Mesothelial cell of epicardium (in vitro differentiated cells): ENCODE measurements at places on chromosomes 4 and X. TPM values are rescaled to one million over a fixed set of nuclear protein-coding genes. Genes with fewer than 3 reads are reported as not detected.

The CLIC2 gene
- 0.54 to 2.1 TPM (median 0.97 TPM) in 3 replicates for total RNA-seq

The PHKA1 gene
- 12.9 to 13.6 TPM (median 13.0 TPM) in 3 replicates for total RNA-seq

The BEX5 gene
- total RNA-seq = 0.36 TPM in 1 of 3 replicates, not detected in the others

The DIPK2B gene
- not detected in 3 replicates for total RNA-seq

DNA sequence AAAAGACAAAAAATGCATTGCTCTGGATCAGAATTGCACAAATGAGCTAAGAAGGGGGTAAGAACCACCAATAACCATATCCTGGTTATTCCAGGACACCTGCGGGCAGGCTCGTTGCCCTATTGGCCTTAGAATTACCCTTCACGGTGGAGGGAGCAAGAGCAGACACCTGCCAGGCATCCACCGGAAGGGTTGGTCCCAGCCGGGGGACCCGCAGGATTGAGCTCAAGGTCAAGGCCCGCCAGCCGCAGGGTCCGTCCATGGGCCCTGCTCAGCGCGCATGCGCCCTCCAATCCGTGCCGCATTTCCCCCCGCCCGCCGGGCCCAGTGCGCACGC, 575 bp downstream of the SLC25A6 start:
- H3K27ac ChIP-seq = peak overlapping the region; percentile 83
- peak; percentile 98 for DNase-seq
- peaks cover 30% of the 10 kb centered on the region for H3K4me1 ChIP-seq
- H3K27me3 ChIP-seq = no peaks in the 10 kb centered on the region
- peaks cover 38% of the 10 kb centered on the region for H3K36me3 ChIP-seq

GRCh38 chr4:76562161-76562560, 127.1 kb downstream of the SHROOM3 start:
- H3K4me1 ChIP-seq = peaks cover 53% of the 10 kb centered on the region
- no peak for DNase-seq
- no peak overlapping the region for H3K4me3 ChIP-seq
- peak overlapping the region; percentile 85 for H3K27ac ChIP-seq
- no peaks in the 10 kb centered on the region for H3K27me3 ChIP-seq
- no peaks in the 10 kb centered on the region for H3K36me3 ChIP-seq

DNA sequence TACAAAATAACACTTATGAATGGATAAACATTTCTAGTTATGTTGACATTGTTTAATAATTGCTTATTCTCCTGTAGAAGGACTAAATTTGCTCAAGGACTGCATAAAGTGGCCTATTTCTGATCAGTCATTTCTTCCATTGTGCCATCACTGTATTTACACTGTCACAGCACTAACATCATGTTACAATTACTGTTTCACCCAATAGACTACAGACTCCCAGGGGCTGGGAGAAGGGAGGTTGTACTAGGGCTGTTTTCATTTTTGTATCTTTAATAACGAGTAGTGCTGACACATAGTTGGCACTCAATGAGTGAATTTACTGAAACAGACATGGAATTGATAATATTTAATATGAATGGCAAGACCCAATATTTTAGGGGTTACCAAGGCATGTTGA, 139.5 kb downstream of the SLC10A7 start:
- DNase-seq = no peak
- H3K27ac ChIP-seq = no peak overlapping the region
- peaks cover 8% of the 10 kb centered on the region for H3K4me1 ChIP-seq

GRCh38 chrX:122091571-122091970, 1044.2 kb downstream of the GLUD2 start:
- H3K4me1 ChIP-seq = no peaks in the 10 kb centered on the region
- no peaks in the 10 kb centered on the region for H3K27me3 ChIP-seq
- H3K4me3 ChIP-seq = no peak overlapping the region
- no peaks in the 10 kb centered on the region for H3K36me3 ChIP-seq
- H3K27ac ChIP-seq = no peak overlapping the region

- DNase-seq = no peak
- no peak overlapping the region for H3K27ac ChIP-seq
- H3K4me1 ChIP-seq = peaks cover 5% of the 10 kb centered on the region
- peaks cover 33% of the 10 kb centered on the region for H3K27me3 ChIP-seq
Observed at GRCh38 chr4:73844806-73845205, 8.3 kb upstream of the PF4V1 start.

GRCh38 chr4:88211473-88212252, 53.2 kb upstream of the ABCG2 start:
- H3K4me1 ChIP-seq = peaks cover 2% of the 10 kb centered on the region
- H3K27ac ChIP-seq = no peak overlapping the region
- DNase-seq = no peak
- no peak overlapping the region for H3K4me3 ChIP-seq
- H3K36me3 ChIP-seq = no peaks in the 10 kb centered on the region
- H3K27me3 ChIP-seq = peaks cover 11% of the 10 kb centered on the region

DNA sequence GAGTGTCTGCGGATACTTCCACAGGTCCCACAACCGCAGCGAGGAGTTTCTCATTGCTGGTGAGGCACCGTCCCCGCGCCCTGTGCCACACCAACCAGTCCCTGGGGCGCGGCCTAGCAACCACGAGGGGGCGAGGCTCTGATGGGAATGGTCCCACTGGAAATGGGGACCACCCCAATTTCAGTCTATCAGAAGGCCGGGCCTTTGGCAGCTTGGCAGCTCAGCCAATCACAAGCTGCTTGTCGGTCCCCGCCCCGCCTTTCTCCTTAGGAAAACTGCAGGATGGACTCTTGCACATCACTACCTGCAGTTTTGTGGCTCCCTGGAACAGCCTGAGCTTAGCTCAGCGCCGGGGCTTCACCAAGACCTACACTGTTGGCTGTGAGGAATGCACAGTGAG, 3.0 kb downstream of the TIMP1 start:
- peaks cover 5% of the 10 kb centered on the region for H3K27me3 ChIP-seq
- peaks cover 2% of the 10 kb centered on the region for H3K36me3 ChIP-seq
- H3K4me1 ChIP-seq = peaks cover 11% of the 10 kb centered on the region
- peak; percentile 36 for DNase-seq

GRCh38 chrX:65127842-65128241, 151.6 kb upstream of the ZC4H2 start:
- no peak for DNase-seq
- no peaks in the 10 kb centered on the region for H3K27me3 ChIP-seq
- H3K4me3 ChIP-seq = no peak overlapping the region
- H3K4me1 ChIP-seq = no peaks in the 10 kb centered on the region
- H3K36me3 ChIP-seq = peaks cover 11% of the 10 kb centered on the region

DNA sequence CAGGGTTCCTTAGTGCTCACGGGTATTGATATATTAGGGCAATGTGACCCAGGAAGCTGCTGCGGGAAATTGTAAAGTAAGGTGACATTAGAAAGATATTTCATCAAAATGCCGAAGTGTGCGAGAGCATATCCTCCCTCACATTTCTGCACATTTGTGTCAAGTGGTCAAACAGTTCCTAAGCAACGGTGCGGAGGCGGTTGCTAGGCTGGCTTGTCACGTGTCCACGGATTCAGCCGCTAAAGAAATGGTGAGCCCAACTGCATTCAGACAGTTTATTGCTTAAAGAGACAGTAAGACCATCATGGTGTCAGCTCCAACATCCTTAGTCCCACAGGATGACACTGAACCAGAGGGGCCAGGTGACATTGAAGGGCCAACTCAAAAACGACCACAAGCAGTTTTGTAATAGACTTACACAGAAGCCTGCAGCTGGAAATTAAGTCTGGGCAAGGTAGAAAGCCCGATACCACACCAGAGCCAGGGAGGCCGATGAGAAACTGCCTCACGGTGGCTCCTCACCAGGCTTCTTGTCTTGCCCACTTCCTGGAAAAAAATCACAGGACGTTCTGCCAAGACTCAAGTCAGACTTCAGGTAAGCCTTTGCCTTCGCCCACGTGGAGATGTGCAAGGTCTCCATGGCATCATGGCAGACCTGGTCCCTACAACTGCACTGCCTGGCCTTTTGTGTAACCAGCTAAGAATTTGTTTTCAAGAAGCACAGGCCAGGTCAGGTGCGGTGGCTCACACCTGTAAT, 50.4 kb downstream of the USP11 start:
- H3K27me3 ChIP-seq = no peaks in the 10 kb centered on the region
- no peak overlapping the region for H3K4me3 ChIP-seq
- peaks cover 17% of the 10 kb centered on the region for H3K4me1 ChIP-seq
- H3K36me3 ChIP-seq = no peaks in the 10 kb centered on the region
- H3K27ac ChIP-seq = peak overlapping the region; percentile 11

DNA sequence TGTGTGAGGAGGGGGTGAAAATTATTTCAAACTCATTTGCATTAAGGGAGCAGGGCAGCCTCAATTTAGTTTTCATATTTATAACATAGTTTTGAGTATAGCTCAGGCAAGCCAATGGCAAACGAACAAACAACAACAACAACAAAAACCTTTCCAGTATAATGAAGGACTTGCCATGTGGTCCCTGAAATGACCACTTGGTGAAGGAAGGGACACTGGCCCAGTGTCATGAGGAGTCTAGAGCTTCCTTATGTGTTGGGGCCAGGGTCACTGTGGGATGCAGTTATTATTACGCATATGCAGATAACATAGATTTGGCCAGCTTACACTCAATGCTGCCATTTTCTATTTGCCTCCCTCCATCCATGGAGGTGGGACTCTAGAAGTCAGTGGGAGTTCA, 23.3 kb downstream of the NKX3-2 start:
- no peak for DNase-seq
- H3K4me1 ChIP-seq = peaks cover 9% of the 10 kb centered on the region
- no peak overlapping the region for H3K27ac ChIP-seq
- peaks cover 75% of the 10 kb centered on the region for H3K27me3 ChIP-seq

- peaks cover 33% of the 10 kb centered on the region for H3K36me3 ChIP-seq
Observed at GRCh38 chr4:86818211-86818610, 31.0 kb downstream of the SLC10A6 start.

GRCh38 chr4:16297003-16297402, 70.7 kb upstream of the TAPT1 start:
- peaks cover 2% of the 10 kb centered on the region for H3K27me3 ChIP-seq
- H3K27ac ChIP-seq = no peak overlapping the region
- H3K4me3 ChIP-seq = no peak overlapping the region
- peaks cover 6% of the 10 kb centered on the region for H3K36me3 ChIP-seq
- DNase-seq = no peak

- H3K36me3 ChIP-seq = no peaks in the 10 kb centered on the region
- H3K27ac ChIP-seq = no peak overlapping the region
- H3K4me3 ChIP-seq = no peak overlapping the region
Observed at GRCh38 chrX:33447285-33447684, 235.9 kb upstream of the DMD start.
